Stimulated activated CD4-positive, alpha-beta T cell treated with anti-CD3 and anti-CD28 coated beads, Interleukin-1b, Interleukin-23, amount 100 ng/mL, for 24 hours (primary cell): ENCODE measurements at places on chromosomes 6 and 20.
A peak's percentile ranks its signal among the peaks of the same experiment; 100 is the strongest.

DNA sequence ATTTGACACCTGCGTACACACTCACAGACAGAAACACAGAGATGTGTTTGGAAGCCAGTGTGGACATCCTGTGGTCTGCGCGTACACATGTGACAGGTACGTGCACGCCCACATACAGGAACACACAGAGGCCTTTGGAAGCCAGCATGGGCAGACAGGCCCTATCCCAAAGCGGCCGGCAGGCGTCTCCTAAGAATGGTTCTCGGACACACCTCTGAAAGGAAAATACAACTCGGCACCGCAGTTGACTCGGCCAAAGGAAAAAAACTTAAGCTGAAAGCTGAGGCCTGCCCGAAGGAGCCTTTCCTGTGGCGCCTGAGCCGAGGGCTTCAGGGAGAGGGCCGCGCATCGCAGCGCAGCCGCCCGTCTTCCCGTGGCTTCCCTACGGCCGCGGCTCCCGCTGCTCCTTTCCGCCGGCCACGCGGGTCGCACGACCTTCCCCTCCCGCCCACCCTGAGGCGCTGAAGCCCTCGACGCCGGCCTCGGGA lies 1.4 kb upstream of the CEP43 start:
- peak; percentile 42 for DNase-seq

- DNase-seq, result no peak
These were observed 10.7 kb downstream of the HCK start for GRCh38 chr20:32062776-32063170.

DNA sequence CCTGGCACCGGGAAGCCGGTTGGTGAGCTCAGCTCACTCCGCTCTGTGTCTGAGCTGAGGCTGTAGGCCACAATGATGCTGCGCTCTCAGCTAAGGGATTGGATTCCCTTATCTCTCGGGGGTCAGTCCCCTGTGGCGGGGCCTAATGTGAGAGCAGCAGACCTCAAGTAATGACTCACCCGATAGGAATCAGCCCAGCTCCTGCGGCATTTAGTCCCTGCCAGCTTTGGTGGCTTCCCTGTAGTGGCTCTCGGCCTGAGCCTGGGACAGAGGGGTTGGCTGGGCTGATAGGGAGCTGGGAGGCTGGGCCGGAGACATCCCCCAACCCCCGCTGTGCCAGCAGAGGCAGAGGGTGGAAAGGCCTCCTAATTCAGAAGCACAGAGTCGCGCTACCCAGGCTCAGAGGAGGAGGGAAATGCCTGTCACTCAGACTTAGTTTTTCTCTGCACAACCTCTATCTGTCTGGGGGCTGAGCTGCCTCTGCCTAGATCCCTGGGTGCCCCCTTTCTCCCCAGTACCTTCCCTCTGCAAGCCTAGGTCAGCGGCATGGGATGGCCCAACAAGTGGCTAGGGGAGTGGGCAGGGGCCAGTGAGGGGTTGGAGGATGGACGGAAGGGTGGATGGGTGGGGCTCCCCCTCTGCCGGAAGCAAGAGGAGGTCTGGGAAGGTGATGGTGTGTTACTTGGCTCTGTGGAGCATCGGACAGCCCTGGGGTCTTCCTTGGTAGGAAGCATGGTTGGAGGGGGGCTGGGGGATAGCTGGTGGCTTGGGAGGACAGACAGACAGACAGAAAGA lies 92.2 kb downstream of the CDH22 start:
- DNase-seq, result no peak

GRCh38 chr6:41226752-41227151 lies 1.4 kb upstream of the TREML4 start:
- no peak for DNase-seq

- no peak for DNase-seq
These were observed 210.9 kb downstream of the TINAG start for GRCh38 chr6:54519161-54519560.

- no peak for DNase-seq
These were observed 49.9 kb downstream of the MAN1A1 start for GRCh38 chr6:119299694-119300093.

DNA sequence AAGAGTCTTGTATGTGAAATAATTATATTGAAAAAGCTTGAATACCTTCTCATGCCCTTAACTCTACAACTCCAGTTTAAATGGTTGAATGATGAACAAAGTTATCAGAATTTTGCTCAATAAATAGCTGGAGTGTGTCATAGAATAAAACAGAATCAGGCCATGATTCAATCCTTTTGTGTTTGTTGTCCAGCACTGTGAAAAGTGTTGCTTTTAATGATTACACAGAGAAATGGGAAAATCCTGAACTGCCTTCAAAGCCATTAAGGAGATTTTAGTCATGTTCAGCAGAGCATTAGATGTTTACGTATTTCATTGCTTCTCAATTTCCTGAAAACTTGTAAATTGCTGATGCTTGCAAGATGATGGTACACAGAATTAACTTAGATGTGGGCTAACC lies 262.9 kb upstream of the BTBD3 start:
- no peak for DNase-seq

GRCh38 chr6:19562468-19562867 lies 274.7 kb upstream of the ID4 start:
- no peak for DNase-seq

DNA sequence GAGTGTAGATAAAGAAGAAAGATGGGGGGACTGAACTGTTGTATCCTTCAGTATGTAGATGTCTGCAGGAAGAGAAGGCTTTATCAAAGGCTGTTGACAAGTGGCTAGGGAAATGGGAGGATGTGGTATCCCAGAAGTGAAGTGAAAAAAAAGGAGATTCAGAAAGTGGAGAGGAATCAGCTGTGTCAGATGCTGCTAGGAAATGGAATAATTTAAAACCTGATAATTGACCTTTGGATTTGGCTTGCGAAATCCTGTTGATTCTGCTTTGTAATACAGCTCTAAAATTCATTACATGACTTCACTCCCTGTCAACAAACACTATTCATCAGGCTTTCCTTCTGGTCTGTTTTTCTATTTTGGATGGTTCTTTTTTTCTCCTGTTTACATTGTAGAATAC lies 41.7 kb downstream of the PHF3 start:
- DNase-seq, result no peak

GRCh38 chr20:4898282-4899244 lies 102.7 kb downstream of the SLC23A2 start:
- DNase-seq, result no peak

DNA sequence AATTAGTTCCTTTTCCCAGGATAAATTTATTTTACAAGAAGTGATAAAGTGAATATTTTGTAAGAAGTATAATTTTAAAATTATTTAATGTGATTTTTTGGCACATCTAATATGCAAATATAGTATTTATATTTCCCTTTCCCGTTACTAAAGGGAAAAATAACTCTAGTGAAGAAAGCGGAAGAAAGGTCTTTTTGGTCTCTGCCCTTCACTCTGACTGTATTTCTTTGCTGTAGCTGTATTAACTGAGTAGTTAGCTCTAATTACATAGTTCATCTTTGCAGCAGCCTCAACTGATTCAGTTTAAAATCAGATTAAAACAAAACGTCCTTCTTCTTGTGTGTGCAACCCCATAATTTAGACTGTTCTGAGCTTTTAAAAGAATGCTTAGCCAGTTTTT lies 57.4 kb upstream of the RNF144B start:
- DNase-seq, result no peak

- DNase-seq, result no peak
These were observed 11.1 kb upstream of the HMGA1 start for GRCh38 chr6:34225551-34225950.

- DNase-seq, result no peak
These were observed 33.2 kb upstream of the OCSTAMP start for GRCh38 chr20:46583411-46584214.

GRCh38 chr6:13304580-13305260 lies 23.6 kb downstream of the TBC1D7 start:
- no peak for DNase-seq

GRCh38 chr6:134437376-134437775 lies 119.5 kb upstream of the SGK1 start:
- no peak for DNase-seq

GRCh38 chr6:373773-374724 lies 17.5 kb upstream of the IRF4 start:
- DNase-seq, result no peak
